ENCODE measurements at places on chromosomes 3 and 15.

DNA sequence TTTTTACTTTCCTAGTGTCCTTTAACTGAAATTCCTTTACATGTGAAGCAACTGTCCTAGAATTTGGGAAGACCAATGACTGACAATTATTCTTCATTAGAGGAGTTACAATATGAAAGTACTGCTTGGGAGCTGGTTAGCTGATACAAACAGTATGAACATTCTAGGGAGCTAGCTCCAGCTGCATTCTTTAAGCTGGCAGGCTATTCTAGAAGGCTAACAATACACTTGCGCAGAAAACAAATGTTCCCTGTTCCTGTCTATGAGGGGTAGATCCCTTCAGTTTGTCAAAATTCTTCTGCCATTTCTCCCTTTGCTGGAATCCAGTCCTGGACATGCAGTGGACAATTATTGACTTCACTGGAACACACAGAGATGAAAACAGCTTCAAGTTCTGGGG is 60.2 kb upstream of the NANOGP8 start:
- no peak for DNase-seq

- DNase-seq, result no peak
These were observed 315.7 kb upstream of the GADL1 start for GRCh38 chr3:31210068-31210645.

DNA sequence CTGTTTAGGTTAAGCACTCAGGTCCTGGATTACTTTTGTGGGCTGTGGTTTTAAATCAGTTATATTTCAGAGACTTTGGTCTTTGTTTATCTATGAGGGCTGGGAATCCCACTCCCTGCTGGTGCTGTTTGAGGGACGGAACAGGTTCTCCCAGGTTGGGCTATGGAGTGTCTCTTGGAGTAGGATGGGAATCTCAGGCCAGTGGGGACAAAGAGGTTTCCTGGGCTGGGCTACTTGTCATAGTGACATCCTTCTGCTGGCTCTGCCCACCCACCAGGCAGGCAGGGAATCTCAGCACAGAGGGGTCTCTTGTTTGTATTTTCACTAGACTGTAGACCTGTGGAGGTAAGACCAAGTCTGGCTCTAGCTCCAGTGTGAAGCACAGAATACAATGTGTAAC is 47.2 kb upstream of the UBE3A start:
- no peak for DNase-seq

DNA sequence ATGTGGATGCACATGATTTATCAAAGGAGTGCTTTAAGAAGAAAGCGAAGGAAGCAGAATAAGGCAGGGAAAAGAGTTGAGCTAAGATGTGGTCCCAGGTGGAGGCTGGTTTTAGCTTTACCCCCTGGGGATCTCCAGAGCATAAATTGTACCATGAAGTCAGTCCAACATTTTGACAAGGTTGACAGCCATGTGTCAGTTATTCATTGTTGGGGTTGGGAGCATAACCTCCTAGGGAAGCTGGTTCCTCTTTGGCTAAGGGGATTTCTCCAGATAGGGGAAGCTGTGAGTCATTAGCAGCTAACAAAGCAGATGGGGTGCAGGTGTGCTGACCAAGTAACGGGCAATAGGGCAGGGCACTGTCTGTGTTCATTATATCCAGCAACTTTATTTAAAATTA is 123.7 kb upstream of the IGSF10 start:
- no peak for DNase-seq

GRCh38 chr3:53155760-53156159 is 5.2 kb upstream of the PRKCD start:
- DNase-seq, result no peak

DNA sequence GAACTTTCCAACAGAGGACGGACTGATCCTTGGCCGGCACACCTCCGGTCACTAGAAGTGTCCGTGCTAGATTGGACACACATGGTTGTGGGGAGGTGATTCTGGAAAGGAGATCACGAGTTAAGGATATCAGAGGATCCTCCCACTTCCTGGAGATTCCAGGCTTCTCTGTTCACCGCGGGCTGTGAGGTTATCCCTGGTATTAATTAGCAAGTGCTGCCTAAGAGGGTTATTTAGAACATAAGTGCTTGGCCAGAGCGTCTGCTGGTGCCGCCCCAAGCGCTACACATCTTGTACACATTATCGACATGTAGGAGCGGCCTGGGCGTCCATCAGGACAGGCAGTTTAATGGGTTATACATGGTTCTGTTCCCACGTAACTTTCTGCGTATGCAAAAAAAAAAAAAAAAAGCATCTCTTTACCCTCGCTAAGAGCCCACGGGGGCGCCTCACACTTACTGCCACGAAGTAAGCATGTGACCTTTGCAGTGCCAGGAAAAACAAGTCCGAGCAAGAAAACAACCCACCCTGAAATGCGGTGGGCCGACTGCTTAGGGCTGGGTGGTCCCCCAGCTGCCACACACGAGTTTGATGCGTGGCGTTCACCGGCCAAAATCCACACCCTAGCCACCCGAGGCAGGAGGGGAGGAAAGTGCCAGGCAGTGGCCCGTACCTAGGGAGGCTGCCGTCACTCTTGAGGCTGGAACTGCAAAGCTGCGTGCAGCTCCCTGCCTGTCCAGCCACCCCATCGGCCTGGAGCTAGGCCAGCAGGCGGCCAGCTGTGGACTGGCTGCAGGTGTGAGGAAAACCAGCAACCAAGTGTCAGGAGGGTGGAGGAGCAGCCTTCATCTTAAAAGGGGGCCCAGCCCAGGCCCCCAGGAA is 78.0 kb downstream of the CPN2 start:
- DNase-seq, result no peak

GRCh38 chr3:195094191-195094921 is 176.6 kb downstream of the XXYLT1 start:
- no peak for DNase-seq

DNA sequence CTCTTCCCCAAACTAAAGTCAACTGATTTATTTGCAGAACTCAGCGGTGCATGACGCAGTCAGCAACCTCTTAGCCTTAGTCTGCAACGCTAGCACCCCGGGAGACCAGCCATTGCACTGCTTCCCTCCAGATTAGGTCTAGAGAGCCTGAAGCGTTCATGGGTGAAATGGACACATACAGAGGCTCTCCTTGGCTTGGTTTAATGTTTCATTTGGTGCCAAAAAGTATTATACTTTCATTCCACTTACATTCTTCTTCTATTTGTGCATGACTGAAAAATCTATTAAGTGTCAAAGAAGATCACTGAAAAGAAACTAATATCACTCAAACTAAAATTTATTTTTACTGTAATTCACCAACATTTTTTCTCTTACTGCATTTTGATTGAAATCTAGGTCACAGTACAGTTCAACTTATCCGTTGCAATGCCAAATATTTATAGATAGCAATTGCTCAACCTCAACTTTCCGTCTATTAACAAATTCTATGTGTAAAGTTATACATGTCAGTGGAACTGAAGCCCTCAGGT is 116.2 kb downstream of the ROBO1 start:
- DNase-seq, result no peak

DNA sequence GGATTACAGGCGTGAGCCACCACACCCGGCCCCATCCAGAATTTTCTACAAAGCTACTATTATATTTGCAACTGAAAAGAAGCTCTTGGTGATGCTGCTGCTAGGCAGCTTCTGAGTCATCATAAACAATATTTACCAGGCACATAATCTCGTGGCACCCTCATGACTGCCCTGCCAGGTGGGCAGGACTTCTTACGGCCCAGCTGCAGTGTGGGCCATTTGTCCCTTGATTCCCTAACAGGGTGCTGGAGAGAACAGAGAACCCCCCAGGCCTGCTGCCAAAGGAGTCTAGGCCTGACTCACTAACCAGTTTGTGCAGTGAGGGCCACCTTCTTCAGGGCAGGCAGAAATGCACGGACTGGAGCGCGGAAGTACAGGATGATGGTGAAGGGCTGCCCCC is 4.9 kb downstream of the EPB42 start:
- no peak for DNase-seq

GRCh38 chr15:99616773-99617342 is 51.1 kb downstream of the MEF2A start:
- no peak for DNase-seq

DNA sequence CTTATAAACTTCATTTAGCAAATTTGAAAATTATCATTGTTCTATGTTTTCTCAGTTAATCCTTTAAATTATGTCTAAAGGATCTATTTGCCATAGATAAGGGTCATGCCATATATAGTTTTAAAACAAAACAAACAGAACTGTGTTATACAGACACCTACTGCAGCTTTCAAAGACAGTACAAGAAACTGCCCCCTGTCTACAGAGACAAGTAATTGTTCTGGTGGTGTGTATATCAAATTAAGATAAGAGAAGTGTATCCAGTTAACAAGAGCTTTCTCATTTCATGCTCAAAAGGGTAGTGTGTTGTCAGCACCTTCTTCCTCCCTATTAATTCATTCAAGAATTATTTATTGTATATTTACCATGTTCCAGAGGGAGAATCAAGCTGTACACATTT is 201.2 kb downstream of the FMN1 start:
- DNase-seq, result no peak

DNA sequence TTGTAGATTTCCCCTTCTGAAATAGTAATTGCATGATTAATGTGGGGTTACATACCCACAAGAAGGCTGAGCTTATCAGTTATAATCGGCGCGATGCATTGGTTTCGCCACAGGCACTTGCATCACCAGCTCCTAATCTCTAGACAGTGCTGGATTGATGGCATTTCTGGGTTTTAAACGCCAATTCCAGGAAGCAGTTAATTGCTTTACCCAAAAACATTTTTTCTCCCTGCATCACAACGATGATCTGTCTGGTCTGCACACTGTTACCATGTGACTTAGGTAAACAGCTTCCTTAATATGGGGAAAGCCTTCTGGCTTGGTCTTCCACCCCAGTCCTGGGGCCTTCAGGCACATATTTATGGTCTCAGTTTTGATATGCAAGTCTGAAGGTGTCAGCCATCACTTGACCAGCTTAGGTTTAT is 70.0 kb upstream of the HEG1 start:
- no peak for DNase-seq

DNA sequence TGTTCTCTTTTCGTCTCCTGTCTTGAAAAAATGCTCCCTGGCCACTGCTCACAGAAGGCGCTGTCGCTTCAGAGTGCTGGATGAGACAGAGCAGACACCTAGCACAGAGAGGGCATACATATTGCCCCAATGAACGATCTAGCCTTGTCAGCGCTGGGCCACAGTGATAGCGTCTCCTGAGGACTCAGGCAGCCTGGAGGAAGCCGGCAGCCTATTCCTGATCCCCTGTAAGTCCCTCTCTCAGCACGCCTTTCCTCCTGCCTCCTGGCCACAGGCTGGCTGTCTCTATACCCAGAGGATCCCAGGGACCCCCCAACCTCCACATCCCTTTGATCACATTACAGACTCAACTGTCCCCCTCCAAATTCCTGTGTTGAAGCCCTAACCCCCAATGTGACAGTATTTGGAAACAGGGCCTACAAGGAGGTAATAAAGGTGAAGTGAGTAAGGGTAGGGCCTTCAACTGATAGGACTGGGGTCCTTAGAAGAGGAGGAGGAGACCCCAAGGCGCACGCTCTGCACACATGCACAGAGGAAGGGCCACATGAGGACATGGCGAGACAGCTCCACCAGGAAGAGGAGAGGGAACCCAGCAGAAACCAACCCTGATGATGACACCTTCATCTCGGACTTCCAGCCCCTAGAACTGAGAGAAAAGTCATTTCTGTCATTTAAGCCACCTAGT is 7.5 kb downstream of the PLA2G4F start:
- no peak for DNase-seq

DNA sequence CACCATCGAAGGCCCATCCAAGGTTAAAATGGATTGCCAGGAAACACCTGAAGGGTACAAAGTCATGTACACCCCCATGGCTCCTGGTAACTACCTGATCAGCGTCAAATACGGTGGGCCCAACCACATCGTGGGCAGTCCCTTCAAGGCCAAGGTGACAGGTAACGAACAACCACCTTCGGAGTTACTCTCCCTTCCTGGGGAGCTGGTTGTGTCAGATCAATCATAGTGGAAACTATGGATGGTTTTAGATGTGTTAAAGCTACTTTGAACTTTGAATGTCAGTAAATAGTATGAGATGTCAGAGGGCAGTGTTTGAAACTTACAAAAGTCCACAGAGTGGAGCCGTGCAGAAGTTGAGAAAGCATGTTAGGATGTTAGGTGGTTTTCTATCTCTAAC is 42.3 kb downstream of the DNASE1L3 start:
- no peak for DNase-seq

DNA sequence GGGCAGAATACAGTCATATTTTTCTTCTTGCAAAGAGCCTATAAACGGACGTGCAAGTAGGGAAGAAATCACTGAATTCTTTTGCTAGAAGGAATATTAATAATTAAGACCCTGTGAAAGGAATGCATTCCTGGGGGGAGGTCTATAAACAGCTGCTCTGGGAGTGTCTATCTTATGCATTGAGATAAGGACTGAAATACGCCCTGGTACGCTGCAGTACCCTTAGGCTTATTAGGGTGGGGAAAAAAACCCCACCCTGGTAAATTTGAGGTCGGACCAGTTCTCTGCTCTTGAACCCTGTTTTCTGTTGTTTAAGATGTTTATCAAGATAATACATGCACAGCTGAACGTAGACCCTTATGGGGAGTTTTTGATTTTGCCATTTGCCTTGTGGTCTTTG is 100.0 kb upstream of the KBTBD8 start:
- DNase-seq, result no peak

DNA sequence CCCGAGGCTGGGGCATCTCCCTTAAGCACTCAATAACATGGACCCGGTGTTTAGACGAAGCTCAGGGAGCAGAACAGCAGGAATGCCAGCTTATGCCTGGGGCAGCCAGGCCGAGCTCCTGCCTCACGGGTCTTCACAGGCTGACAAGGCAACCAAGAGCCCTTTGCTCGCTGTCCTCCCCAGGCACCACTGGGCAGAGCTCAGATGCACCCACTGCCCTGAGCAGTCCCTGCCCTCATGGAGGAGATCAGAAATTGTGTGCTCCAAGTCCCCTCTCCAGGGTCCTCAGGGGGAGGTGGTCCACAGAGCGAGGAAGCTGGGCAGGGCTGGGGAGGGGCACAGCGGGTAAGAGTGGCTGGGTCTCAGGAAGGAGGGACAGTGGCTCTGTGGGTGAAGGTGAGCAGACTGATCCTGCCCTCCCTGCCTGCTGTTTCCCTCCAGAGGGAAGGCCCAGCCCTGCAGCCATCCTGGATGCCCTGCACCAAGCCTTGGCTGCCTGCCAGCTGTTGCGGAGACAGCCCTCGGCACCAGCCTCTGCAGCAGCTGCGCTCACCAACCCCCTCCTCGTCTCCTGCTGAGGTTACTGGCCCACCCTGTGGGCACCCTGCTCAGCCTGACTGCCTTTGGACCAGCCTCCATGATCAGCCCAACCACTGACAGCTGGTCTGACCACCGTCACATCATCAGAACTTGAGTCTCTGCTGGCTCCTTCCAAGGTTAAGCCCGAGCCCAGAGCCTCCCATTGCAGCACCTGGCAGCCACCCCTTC is 21.1 kb upstream of the GP9 start:
- DNase-seq, result no peak

DNA sequence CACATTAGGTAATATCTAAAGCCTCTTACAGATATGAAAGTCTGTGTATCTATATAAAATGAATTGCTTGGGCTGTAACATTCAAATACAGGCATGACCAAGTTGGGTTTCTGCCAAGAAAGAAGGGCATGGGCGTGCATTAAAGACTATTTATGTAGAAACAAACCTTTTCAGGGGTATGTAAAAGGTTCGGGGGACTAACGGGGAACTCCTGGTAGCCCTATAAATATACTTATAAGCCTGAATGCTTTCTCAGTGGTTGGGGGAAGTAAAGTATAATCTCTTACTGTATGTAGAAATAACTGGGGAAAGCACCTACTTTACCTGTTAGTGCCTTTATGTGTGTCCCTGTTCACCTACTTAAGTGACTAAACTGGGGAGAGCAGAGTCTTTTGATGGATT is 154.5 kb upstream of the TBL1XR1 start:
- DNase-seq, result no peak

- no peak for DNase-seq
These were observed 18.4 kb upstream of the ZBTB47 start for GRCh38 chr3:42635111-42635510.
